ENCODE measurements at places on chromosomes 13 and 19.

GRCh38 chr19:17156947-17157302, 58.2 kb upstream of the USE1 start:
- peaks cover 81% of the 10 kb centered on the region for H3K36me3 ChIP-seq
- DNase-seq: no peak
- no peak overlapping the region for H3K27ac ChIP-seq
- H3K27me3 ChIP-seq: no peaks in the 10 kb centered on the region

- peaks cover 45% of the 10 kb centered on the region for H3K36me3 ChIP-seq
- no peak overlapping the region for H3K27ac ChIP-seq
- DNase-seq: no peak
Observed at GRCh38 chr13:49536144-49536873, 40.6 kb downstream of the PHF11 start.

DNA sequence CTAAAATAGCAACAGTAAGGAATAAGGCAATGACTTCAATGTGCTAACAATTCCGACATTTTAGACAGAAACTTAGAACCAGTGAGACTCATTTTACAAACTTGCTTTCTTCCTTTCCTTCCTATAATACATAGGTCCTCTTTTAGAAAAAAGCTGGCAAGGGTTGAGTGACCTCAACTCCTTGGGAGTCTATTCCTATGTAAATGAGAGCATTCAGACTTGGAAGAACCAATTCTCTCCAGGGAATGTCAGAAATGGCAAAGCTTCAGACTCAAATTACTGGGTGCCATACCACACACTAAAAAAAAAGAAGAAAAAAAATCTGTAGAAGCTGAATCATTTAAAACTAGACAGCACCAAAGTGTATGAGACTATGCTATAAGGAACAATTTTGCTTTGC, 1328.2 kb downstream of the OLFM4 start:
- no peaks in the 10 kb centered on the region for H3K36me3 ChIP-seq
- H3K27me3 ChIP-seq: no peaks in the 10 kb centered on the region
- H3K4me1 ChIP-seq: no peaks in the 10 kb centered on the region
- DNase-seq: no peak
- H3K27ac ChIP-seq: no peak overlapping the region

DNA sequence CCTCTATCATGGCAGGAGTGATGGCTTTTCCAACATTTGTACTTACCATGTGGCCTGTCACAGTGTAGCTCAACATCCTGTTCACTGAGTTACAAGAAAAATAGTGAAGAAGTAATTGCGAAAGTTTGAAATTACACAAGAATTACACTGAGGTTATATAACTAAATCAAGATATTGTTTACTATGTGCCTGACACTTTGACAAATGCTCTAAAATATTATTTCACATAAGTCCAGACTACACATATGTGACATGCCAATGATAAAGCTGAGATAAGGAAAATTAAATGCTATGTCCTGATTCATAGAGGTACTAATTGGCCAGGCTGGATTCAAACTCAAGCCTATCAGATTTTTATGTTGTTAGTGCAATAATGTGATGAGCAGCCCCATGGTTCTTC, 451.7 kb downstream of the PCDH9 start:
- no peak for DNase-seq
- no peaks in the 10 kb centered on the region for H3K36me3 ChIP-seq
- H3K27ac ChIP-seq: no peak overlapping the region
- no peaks in the 10 kb centered on the region for H3K4me1 ChIP-seq
- H3K27me3 ChIP-seq: no peaks in the 10 kb centered on the region
- H3K4me3 ChIP-seq: no peak overlapping the region

- no peaks in the 10 kb centered on the region for H3K36me3 ChIP-seq
- H3K4me3 ChIP-seq: no peak overlapping the region
- H3K27me3 ChIP-seq: no peaks in the 10 kb centered on the region
- no peaks in the 10 kb centered on the region for H3K4me1 ChIP-seq
- DNase-seq: no peak
Observed at GRCh38 chr19:44626048-44626624, 12.8 kb downstream of the IGSF23 start.

DNA sequence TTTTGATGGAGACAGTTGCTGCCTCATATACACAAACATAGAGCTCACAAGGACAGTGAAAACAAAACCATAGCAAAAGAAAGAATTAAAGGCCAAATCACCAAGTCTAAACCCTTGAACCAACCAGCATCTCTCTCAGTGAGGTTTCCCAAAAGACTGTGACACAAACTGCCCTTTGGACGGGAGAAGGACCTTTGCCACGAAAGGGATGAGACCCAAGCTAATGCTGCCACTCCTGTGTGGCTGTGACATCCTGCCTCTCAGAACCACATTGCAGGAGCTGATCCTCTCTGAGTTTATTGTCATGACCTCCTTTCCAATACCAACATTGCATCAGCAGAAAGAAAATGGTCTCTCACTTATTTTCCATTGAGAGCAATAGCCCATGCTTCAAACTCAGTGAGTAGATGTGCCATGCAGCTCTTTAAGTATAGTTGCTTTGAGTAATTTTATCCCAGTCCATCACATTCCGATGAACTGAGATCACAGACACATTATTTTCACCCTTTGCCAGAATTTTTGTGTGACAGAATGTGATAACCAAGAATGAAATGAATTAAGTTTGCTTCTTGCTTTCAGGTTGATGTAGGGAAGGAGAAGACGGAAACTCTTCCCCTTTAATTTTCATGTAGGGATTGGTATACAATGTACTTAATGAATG, 133.5 kb upstream of the IRS2 start:
- no peaks in the 10 kb centered on the region for H3K4me1 ChIP-seq
- no peak overlapping the region for H3K27ac ChIP-seq
- no peaks in the 10 kb centered on the region for H3K36me3 ChIP-seq
- H3K27me3 ChIP-seq: no peaks in the 10 kb centered on the region
- DNase-seq: no peak

GRCh38 chr19:35167251-35168119, 12.9 kb downstream of the FXYD5 start:
- H3K27ac ChIP-seq: no peak overlapping the region
- H3K27me3 ChIP-seq: no peaks in the 10 kb centered on the region

GRCh38 chr19:39524495-39524894, 8.2 kb downstream of the EID2B start:
- H3K27me3 ChIP-seq: no peaks in the 10 kb centered on the region
- no peak for DNase-seq
- 0 out of 2 replicates have a peak, but pooled peaks cover 2% of the 10 kb centered on the region for H3K4me1 ChIP-seq
- H3K27ac ChIP-seq: no peak overlapping the region
- no peak overlapping the region for H3K4me3 ChIP-seq
- H3K36me3 ChIP-seq: no peaks in the 10 kb centered on the region

DNA sequence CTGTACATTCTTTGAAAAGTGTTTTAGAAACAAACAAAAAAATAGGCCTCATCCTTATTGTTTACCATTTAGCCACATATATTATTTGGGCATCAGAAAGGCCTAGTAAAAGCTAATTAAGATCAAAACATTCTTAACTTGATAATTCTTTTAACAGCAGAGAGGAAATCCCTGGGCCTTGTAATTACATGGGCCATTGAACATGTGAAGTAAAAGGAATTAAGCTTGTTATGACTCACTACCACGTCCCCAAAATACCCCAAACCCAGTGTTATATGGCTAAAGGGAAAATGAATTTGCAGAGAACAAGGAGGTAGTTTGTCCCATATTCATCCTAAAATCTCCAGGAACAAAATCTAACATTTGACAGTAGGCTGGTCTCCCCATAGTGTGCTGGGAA, 439.8 kb downstream of the ITGBL1 start:
- no peaks in the 10 kb centered on the region for H3K4me1 ChIP-seq
- no peak overlapping the region for H3K4me3 ChIP-seq
- H3K27ac ChIP-seq: no peak overlapping the region
- no peak for DNase-seq
- peaks cover 6% of the 10 kb centered on the region for H3K27me3 ChIP-seq

DNA sequence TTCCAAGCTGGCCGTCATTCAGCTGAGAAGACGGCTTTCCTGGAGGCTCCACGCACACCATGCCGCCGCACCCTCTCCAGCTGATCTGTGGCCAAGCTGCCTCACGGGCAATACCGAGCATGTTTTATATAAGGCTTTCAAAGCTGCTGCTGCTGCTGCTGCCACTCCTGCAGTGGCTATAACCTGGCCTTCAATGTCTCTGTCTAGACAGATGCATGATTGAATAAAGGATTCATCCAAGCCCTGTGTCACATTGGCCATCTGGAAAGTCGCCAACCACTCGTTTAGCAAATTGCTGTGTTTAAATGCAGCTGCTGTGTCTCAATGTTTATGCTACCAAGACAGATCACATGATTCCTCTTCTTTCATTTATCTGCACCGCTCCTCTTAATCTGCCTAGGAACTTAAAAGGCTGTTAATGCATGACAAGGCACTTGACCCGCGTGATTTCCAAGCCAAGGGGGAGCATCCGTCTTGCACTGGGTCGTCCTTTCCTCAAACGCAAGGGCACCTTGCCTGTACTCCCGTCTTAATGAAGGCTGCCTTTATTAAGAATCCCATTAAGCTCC, 114.3 kb downstream of the TEX26 start:
- no peak for DNase-seq
- peaks cover 54% of the 10 kb centered on the region for H3K4me1 ChIP-seq
- H3K36me3 ChIP-seq: no peaks in the 10 kb centered on the region

GRCh38 chr13:34750078-34750931, 191.8 kb upstream of the NBEA start:
- no peaks in the 10 kb centered on the region for H3K27me3 ChIP-seq
- H3K27ac ChIP-seq: no peak overlapping the region
- no peak for DNase-seq
- no peaks in the 10 kb centered on the region for H3K36me3 ChIP-seq
- H3K4me3 ChIP-seq: no peak overlapping the region
- H3K4me1 ChIP-seq: no peaks in the 10 kb centered on the region

GRCh38 chr19:12380444-12380737, 14.9 kb upstream of the ZNF442 start:
- no peak overlapping the region for H3K4me3 ChIP-seq
- no peak overlapping the region for H3K27ac ChIP-seq
- H3K36me3 ChIP-seq: no peaks in the 10 kb centered on the region
- no peaks in the 10 kb centered on the region for H3K27me3 ChIP-seq
- DNase-seq: no peak
- no peaks in the 10 kb centered on the region for H3K4me1 ChIP-seq

DNA sequence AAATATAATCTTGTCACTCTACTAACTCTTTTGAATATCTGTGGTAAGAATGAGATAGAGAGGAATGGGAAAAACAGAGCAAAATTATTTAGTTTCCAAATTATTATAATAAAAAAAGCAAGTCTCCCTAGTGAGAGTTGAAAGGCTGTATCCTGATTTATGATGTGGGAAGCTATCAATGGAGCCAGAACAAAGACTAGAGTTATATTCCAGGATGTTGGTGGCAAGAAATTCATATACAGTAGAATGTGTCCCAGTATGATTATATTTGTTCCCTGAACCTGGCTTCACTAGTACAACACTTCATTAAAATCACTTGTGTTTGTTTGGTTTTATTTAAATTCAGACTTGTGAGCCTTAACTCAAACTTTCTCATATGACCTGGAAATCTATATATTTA, 630.3 kb downstream of the GPC5 start:
- no peaks in the 10 kb centered on the region for H3K36me3 ChIP-seq
- H3K27me3 ChIP-seq: no peaks in the 10 kb centered on the region
- DNase-seq: no peak
- no peak overlapping the region for H3K27ac ChIP-seq
- H3K4me1 ChIP-seq: no peaks in the 10 kb centered on the region

GRCh38 chr13:41597348-41598041, 140.1 kb downstream of the RGCC start:
- DNase-seq: no peak
- no peaks in the 10 kb centered on the region for H3K27me3 ChIP-seq
- H3K36me3 ChIP-seq: no peaks in the 10 kb centered on the region
- H3K4me3 ChIP-seq: no peak overlapping the region
- H3K27ac ChIP-seq: no peak overlapping the region

- DNase-seq: no peak
- peaks cover 47% of the 10 kb centered on the region for H3K4me1 ChIP-seq
- H3K36me3 ChIP-seq: peaks cover 26% of the 10 kb centered on the region
- H3K4me3 ChIP-seq: peak overlapping the region; percentile 84
Observed at GRCh38 chr19:12611361-12611699, 610 bp downstream of the ZNF791 start.

DNA sequence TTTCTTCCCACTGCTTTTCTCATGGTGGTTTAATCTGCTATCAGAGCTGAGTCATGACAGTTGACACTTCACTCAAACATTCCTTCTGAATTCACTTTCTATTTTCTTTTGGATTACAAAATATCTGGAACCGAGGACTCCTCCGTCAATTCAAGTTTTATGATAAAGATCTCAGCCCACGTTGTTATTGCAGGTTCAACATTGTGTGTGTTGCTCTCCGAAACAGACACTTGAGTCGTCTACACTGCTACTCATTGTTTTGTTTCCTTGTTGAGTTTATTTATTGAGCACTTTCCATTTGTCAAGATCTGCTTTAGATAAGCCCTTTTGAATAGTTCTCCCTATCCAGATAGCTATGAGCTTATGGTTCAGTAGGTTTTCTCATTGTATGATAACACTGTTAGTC, 636.1 kb upstream of the GPC6 start:
- H3K27ac ChIP-seq: no peak overlapping the region
- no peak for DNase-seq
- no peaks in the 10 kb centered on the region for H3K4me1 ChIP-seq
- no peaks in the 10 kb centered on the region for H3K36me3 ChIP-seq
- no peaks in the 10 kb centered on the region for H3K27me3 ChIP-seq

DNA sequence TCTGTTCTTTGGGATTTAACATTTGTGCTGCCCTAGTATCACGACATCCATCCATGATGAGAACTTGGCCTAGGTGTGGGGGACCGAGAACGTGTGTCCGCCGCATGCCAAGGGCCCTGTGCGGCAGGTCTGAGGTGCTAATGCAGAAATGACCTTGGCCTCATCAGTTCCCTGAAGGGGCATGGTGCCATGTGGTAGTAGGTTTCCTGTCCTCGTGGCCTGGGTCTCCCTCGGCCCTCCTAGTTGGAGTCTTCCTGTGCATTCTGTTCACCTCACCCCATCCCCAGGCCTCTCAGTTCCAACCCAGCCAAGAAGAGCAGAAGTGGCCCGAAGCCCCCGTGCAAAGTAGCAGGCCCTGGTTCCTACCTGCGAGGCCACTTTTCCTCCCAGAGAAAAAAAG, 59.8 kb downstream of the GGACT start:
- H3K4me1 ChIP-seq: no peaks in the 10 kb centered on the region
- H3K4me3 ChIP-seq: no peak overlapping the region
- no peak overlapping the region for H3K27ac ChIP-seq
- DNase-seq: no peak
- no peaks in the 10 kb centered on the region for H3K27me3 ChIP-seq
- no peaks in the 10 kb centered on the region for H3K36me3 ChIP-seq

DNA sequence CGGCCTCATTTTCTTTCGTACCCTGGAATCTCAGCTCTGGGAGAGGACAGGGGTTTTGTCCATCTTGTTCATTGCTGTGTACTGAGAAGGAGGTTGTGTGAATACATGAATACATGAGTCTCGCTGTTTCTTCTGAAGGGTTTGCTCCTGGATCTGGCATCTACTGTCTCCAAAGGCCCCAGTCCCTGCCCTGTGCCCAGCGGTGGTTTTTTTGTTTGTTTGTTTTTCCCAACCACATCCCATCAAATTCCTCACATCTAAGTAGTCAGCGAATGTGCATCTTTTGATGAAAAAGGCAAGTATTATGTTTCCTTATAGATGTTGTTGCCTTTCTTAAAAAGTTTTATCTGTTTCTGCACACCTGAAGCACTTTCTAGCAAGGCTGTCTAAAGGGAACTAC, 12.5 kb downstream of the DCAF15 start:
- H3K36me3 ChIP-seq: peaks cover 72% of the 10 kb centered on the region
- no peak overlapping the region for H3K27ac ChIP-seq
- no peak for DNase-seq
- no peak overlapping the region for H3K4me3 ChIP-seq
- no peaks in the 10 kb centered on the region for H3K4me1 ChIP-seq

- H3K4me3 ChIP-seq: no peak overlapping the region
- no peaks in the 10 kb centered on the region for H3K27me3 ChIP-seq
- H3K36me3 ChIP-seq: peaks cover 84% of the 10 kb centered on the region
- no peaks in the 10 kb centered on the region for H3K4me1 ChIP-seq
Observed at GRCh38 chr19:21164541-21164940, 22.7 kb downstream of the ZNF431 start.

Data from DND-41 (cell line).